RKO (cell line): ENCODE measurements at places on chromosomes 13 and 19.

DNA sequence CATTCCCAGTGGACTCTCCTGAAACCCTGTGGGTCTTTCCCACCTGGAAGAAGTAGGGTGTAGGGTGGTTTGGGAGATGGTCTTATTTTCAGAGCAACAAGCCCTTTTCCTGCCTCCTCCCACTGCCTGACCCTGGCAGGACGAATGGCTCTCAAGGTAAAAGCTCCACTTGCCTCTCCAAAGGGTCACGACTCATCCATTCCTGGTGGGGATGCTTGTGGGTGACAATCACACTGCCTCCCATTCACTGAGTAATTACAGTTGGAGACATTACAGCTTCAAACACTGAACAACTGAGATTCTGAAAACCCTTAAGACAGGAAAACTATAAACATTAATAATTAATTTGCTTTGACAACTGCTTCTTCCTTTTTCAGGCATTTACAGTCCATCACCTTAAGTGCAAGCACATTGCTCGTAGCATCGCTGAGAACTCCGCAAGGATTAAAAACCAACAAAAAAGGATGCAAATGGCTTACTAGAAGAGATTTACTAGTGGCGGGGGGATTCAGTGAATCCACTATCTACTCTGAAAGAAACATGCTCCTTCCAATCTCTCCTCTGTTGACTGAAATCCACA lies 199.6 kb upstream of the IRS2 start:
- DNase-seq, result no peak

DNA sequence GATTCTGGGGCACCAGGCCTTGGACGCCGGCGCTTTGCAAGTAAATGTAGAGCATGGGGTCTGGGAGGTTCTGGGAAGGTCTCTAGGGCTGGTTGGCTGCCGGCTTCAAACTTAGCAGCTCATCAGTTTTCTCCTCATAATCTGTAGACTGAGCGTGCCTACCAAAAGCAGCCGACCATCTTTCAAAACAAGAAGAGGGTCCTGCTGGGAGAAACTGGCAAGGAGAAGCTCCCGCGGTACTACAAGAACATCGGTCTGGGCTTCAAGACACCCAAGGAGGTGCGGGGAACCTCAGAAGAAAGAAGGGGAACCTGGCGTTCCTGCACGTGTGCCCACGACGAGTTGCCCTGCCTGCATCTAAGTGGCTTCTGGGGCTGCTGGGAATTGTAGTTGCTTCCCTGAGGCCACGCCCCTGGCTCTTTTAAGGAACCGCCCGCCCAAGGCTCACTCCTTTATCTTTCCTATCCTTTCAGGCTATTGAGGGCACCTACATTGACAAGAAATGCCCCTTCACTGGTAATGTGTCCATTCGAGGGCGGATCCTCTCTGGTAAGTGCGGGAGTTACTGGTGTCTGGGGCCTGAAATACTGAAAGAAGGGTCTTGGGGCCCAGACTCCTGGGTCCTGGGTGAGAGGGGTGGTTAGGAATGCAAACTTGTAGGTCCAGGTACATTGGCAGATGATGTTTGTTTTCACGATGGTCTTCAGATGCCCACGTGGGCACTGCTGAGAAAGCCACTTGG lies 984 bp downstream of the RPS11 start:
- DNase-seq, result peak; percentile 85

GRCh38 chr19:42407085-42407815 lies 17.2 kb upstream of the CNFN start:
- no peak for DNase-seq

- peak; percentile 90 for DNase-seq
Measured at GRCh38 chr13:24995225-24995804, 100.6 kb upstream of the PABPC3 start.

DNA sequence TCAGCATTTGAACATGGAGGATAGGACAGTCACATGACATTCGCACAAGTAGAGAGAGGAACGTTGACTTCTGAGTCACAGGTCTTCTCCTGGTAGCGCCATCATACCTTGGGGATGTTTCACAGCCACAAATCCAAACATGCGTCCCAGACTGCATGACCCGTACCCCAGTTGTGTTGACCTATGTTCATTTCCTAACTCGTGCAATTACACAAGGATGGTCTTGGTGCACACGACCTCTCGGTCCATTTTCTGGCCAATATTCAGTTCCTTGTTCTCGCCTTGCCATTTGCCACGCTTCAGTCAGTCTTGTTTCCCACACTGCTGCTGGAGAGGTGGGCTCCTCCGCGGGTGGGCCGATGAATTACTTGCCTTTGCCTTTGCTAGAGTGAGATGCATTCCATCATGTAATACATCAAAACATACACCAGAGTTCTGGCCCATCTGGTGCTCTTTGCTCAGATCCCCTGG lies 87.3 kb downstream of the COL4A2 start:
- no peak for DNase-seq

- DNase-seq, result no peak
Measured at GRCh38 chr13:45487604-45488003, 22.9 kb downstream of the COG3 start.

DNA sequence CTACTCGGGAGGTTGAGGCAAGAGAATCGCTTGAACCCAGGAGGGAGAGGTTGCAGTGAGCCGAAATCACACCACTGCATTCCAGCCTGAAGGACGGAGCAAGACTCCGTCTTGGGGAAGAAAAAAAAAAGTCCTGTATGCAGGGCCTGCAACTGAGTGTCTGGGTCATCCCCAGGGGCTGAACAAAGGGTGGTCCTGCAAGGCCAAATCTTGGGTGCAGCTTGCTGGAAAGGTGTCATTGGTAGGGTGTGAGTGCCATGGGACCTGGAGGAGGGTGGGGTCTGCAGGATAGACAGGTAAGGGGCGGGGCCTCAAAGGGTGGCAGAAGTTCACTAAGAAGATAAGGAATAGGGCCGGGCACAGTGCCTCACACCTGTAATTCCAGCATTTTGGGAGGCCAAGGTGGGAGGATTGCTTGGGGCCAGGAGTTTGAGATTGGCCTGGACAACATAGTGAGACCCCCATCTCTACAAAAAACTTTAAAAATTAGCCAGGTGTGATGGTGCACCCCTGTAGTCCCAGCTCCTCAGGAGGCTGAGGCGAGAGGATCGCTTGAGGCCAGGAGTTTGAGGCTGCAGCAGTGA lies 31.5 kb downstream of the ZSWIM4 start:
- DNase-seq, result no peak

GRCh38 chr19:49113762-49114629 lies at the start of gene LIN7B:
TSS of gene LIN7B (plus strand) at chr19:49114370. CDS start at chr19:49114405, 35 bp downstream.
- peak; percentile 74 for DNase-seq

DNA sequence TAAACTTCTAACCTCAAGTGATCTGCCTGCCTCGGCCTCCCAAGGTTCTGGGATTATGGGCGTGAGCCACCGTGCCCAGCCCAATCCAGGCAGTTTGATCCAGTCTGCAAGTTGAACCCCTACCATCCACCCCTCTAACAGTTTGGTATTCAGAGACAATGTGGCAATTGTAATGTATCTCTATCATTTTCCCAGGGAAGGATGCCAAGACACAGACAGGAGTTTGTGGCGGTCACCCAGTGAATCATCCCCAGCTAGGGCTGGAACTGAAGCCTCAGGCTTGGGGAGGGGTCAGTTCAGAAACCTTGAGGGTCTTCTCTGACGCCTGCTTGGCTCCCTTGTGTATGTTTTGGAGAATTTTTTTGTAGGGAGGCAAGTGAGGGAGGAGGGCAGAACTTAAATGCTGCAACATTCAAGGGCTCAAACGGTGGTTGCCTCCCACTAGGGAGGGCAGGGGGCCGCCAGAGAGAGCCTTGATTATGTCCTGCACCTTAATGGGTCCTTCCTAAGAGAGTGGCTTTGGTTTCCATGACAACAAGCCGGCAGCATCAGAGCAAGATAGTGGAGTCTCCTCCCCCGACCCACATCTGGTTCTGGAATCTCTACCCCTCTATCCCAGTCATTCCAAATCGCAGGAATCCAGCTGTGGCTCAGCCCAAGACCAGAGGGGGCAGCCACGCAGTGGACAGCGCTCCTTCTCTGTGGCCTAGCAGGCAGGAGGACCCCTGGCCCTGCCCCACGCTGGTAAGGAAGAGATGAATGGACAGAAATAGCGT lies 14.9 kb upstream of the FEM1A start:
- no peak for DNase-seq

DNA sequence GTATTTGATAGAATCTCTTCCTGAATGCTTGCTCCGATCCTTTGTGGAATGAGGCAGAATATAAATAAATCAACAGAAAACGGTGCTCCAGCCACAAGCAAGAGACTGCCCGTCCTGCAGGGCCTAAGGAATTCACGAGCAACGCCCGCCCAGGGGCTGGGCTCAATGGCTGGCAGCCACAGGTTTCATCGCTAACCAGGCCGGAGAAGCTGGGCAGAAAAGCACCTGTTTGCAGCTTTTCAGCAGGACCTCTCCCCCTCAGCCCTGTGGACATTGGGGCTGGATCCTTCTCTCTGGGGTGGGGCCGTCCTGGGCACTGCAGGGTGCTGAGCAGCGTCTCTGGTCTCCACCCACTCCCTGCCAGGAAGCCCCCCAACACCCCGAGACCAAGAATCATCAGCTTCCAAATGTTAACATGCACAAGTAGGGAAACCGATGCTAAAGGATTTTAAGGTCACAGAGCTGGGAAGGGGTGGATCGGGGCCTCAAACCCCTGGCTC lies 102.5 kb downstream of the GADD45B start:
- no peak for DNase-seq

DNA sequence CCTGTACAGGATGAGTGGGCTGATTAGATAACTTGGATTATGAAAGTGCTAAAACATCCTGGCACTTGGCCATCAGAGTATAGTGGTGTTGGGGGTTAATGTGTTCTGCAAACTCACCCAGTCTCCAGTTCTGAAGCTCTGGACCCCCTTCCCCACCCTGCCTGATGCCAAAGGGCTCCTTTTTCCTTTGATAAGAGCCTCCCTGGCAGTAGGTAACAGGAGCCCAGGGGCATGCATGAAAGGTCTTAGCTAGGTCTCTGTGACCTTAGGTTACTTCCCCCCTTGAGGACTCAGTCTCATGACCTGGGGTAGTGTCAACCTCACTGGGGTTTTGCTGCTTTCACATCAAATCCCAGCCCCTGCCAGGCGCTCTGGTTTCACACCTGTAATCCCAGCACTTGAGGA lies 2.5 kb downstream of the RPS28 start:
- DNase-seq, result no peak

GRCh38 chr13:97338571-97338970 lies 95.4 kb upstream of the RAP2A start:
- no peak for DNase-seq
